HCEC 1CT (cell line): ENCODE measurements at places on chromosomes 6 and 20.

- DNase-seq = no peak
These were observed 167.8 kb downstream of the CARMIL1 start for GRCh38 chr6:25446830-25447569.

DNA sequence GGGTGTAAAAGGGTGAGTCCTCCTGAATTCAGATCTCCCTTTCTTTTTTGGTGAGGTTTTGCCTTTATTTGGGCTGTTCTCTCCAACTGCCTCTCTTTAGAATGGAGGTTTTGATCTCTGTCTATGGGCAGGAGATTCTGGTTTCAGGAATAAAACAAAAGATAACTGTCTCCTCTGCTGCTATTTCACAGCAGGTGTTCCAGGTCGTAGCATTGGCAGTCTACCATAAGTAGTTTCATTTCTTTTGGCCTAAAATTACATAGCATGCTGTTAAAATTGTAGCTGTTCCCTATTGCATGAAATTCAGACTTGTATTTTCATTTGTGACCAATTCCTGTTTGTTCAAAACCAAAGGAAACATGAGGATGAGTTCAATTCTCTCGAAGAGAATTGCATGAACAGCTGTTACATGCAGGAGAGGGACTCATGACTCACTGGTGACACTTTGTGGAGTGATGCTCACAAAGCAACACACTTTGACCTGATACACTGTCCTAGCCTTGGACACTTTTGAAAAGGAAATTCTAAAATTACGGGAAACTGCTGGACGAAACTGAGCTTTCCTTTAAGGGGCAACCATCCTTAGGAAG lies 76.8 kb upstream of the SIRPG start:
- DNase-seq = no peak

- DNase-seq = no peak
These were observed 3.4 kb downstream of the GABBR1 start for GRCh38 chr6:29629571-29629970.

DNA sequence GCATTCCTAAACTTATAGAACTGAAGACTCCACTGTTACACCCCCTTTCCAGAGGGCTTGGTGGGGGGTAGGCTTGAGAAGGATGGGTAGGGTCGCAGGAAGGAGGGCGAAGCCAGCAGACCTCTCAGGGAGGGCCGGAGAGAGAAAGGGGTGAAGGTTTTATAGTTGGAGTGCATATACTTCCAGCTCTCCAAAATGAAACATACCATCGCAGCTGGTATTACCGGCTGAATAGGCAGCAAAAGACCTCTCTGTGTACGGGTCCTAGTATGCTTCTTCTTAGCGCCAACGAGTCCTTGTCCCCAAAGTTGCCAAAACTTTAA lies 1.0 kb upstream of the VGLL2 start:
- DNase-seq = no peak

DNA sequence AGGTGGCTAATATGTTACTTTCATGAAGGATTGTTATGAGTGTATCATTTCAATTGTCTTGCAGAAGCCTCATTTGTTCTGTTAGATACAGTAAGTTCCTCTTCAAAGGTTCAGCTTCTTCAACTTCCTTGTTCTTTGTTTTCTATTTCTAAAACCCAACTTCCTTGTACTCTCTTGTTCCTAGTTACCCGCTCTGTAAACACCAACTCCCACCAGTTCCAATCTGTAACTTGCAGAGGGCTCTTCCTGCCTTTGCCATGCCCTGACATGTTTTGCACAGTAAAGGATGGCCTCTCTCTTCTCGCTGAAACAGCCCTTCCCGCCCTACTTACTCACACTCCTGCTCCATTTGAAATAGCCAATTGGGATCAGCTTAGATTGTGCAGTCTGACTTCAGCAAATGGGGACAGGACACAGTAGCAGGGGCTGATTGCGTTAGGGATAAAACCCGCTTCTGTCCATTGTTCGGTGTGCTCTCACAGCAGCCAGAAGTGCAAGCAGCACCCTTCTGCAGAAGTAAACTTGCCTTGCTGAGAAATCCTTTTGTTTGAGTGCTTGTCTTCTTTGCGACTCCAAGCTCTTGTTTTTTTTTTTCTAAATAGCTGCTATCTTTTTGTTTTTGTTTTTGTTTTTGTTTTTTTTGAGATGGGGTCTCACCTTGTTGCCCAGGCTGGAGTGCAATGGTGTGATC lies 45.9 kb upstream of the POU5F1 start:
- no peak for DNase-seq

DNA sequence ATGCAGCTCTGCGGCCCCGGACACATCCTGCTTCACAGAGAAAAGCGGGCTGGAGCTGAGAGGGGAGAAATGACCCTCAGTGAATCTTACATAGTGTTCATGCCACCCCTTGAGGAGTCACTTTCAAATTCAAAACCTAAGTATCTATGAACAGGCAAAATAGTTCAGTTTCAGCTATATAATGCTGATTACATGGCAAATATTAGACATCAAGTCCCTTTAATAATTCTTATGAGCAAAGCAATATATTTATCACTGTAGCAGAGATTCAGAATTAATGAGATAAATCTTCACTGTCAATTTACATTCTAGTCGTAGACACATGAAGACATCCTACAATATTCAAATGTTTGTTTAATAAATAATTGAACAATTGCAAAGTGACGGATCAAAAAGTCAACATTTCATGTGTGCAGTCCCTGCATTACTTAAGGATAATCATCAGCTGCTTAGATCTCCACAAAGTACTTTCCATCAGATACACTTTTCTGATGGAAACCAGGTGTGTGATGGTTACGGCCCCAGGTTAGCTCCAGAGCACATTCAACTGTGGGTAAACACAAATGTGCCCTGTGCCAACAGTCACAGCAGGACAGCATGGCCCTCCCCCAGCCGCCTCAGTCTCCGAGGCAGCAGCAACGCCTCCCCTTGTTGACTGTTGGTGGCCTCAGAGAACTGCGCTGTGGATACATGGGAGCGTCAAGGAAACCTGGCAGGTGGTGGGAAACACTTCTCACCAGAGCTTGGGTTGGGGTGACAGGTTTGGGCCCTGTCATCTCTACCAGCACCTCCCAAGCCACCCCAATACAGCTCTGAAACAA lies 787 bp upstream of the PRR18 start:
- DNase-seq = no peak

DNA sequence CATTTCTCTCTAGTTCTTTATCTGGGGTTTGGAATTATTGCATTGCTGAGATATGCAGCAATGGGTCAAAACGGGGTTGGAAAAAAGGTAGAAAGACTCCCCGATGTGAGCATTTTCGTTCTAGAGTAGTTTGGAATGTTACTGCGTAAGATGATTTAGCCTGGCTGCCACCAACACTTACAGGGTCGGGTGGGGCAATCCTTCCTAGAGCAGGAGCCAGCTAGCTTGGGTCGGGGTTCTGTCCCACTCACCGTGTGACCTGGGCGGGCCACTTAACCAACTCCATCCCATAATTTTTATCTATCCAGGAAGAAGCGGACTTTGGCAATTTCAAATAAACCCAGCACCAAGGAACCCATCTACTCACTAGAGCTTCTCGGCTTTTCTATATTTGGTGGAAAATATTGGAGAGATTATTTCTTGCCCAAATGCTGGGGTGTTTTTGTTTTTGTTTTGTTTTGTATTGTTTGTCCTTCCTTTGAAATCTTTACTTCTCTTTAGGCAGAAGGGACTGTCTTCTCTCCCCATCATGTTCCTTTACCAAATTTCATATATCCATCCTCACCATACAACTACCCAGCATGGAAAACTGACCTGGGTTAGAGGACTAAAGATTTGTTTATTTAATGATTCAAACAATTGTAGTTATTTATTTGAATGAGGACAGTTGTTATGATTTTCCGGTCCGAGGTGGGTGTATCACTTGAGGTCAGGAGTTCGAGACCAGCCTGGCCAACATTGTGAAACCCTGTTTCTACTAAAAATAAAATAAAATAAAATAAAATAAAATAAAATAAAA lies 72.4 kb downstream of the GPX5 start:
- DNase-seq = peak; percentile 5

DNA sequence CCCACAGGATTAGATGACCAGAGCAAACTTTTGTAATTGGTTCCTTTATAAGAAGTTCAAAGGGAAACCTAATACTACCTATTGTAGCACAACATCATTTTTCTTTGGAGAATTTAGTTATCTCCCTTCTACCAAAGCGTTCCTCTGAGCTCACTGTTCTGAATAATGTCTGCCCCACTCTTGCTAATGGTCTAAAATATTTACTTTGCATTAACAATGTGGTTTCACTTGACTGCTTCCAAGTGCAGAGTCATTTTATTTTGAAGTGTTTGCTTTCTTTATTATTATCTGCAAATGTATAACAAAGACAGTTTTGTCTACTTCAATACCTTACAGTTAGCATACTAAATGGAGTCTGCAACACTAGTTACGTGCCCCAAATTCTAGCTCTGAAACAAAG lies 15.0 kb downstream of the TRAPPC3L start:
- DNase-seq = no peak
